Muscle of arm (tissue), 14 donors: ENCODE measurements at places on chromosomes 3 and 15.
A peak's percentile ranks its signal among the peaks of the same experiment; 100 is the strongest.

- no peak for DNase-seq
These were observed 1.2 kb upstream of the FAM81A start for GRCh38 chr15:59436774-59437141.

DNA sequence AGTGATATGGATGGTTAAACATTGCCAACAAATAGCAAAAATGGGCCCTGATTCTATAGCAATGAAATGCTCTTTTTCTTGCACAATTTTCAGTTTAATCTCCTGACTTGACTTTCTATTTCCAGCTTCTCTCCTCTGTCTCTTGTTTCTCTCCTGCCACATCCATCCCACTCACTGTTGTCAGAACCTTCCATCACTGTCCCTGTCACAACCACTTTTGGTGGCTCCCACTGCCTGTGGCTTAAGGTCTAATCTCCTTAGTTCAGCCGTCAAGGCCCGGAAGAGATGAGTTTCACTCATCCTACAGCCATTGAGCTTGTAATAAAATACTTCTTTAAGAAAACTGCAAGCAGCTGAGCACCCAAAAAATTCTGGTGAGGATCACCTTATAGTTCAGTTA is 19.5 kb downstream of the SLC7A14 start:
- DNase-seq: no peak

DNA sequence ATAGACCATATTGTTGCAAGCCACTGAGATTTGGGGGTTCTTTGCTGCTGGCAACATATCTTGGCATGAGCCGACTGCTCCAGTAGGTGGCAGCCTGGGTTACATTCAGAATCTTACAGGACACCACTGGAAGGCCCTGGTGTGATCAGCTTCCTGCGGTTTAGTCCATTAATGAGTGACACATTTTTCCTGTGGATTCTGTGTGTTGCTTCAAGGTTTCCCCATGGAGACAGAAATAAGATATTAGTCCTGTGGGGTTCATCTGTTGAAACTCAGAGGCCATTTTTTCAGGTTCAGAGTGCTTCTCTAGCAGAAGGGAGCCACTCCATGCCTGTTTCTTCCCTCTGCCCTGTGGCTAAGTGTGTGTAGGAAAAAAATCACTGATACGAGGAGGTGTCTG is 116.2 kb downstream of the MFSD1 start:
- peak; percentile 2 for DNase-seq

GRCh38 chr3:39181408-39182335 is 10.7 kb downstream of the XIRP1 start:
- no peak for DNase-seq

GRCh38 chr3:153749070-153749610 is 372.1 kb upstream of the ARHGEF26 start:
- DNase-seq: no peak

DNA sequence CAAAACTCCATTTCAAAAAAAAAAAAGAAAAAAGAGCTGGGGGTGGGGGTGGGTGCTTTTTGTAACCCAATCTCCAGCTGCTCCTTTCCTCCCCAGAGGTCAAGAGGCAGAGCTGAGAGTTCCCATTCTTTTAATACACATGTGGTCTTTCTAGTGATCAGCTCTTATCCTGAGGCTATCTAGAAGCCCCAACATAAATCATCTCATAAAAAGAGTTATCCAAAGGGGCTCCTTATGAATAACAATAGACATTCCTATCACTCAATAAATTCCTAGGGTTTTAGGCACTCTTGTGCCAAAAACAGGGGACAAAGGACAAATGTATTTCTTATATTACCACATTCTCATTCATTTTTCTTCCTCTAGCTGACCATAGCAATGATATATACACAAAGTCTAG is 25.1 kb upstream of the GAP43 start:
- no peak for DNase-seq

DNA sequence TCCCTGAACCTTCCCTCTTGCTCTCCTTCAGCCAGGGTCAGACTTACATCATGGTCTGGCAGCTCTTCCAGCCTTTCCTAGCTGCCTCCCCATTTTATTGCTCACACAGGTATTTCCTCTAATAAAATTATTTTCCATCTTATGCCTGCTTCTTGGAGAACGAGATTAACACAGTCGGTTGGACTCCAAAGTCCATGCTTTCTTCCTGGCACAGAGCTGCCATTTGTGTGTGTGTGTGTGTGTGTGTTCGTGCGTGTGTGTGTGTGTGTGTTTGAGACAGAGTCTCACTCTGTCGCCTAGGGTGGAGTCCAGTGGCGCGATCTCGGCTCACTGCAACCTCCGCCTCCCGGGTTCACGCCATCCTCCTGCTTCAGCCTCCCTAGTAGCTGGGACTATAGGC is 15.5 kb downstream of the FSD2 start:
- no peak for DNase-seq

- DNase-seq: no peak
These were observed 176.6 kb upstream of the NECTIN3 start for GRCh38 chr3:110895054-110895453.

- peak; percentile 69 for DNase-seq
These were observed 59.3 kb upstream of the CHMP2B start for GRCh38 chr3:87167628-87168456.

GRCh38 chr3:175383371-175383770 is 524.2 kb downstream of the NAALADL2 start:
- DNase-seq: no peak

DNA sequence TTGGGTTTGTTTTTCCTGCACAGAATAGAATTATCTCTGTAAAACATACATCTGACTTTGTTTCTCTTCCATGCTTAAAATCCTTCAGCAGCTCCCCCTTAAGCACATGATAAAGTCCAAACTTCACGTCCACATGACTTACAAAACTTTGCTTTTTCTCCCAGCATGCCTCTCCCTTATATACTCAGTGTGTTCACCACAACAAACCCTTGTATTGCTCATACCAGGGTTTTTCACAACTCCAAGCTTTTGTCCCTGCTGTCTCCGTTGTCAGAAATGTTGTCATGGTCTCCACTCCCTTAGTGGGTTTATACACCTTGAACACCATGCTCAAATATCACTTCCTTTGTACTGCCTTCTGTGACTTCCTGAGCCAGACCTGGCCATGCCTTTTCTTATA is 91.1 kb upstream of the MITF start:
- DNase-seq: no peak

GRCh38 chr3:56800130-56800831 is 1.5 kb downstream of the ARHGEF3 start:
- DNase-seq: no peak

- no peak for DNase-seq
These were observed 12.6 kb upstream of the PLCL2 start for GRCh38 chr3:16871915-16872842.

DNA sequence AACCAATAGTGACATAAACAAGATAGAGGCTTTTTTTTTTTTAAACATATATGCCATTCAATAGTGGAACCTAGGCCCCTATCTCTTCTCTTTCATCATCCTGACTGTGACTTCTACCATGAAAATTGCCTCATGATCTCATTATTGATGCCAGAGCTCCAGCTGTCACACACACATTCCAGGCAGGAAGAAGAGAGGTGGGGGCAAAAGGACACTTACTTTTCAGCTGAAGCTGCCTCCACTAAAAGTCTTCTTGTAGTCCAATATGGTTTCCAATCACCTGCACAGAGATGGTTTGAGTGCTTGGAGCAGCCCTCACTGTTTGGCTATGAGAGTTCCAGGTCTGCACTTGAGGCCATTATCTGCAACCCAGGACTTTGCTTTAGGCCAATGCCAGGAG is 45.0 kb downstream of the CLEC3B start:
- no peak for DNase-seq

DNA sequence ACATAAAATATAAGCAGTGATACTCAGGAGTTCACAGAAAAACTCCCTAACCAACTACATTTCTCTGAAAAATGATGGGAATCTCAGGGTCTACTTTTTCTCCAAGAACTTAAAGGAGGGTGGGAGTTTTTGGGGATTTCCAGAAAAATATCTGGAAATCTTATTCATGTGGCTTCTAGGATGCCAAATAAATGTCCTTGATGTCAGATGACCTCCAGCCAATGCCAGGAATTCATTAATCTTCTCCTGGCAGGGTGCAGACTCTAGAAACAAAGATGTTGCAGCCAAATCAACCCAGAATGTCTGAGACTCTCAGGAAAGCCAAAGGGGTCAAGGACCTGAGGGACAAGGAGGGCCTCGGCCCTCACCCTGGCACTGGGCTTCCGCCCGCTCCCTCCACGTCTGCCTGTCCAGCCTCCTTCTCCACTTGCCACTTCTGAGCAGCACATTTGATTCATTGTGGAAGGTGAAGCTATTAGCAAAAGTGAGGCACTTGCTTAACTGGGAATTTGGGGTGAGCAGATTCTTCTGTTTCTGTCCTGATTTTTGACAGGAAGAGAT is 61.9 kb upstream of the HEG1 start:
- no peak for DNase-seq

- DNase-seq: no peak
These were observed 260.1 kb upstream of the ARL6 start for GRCh38 chr3:97504463-97504862.

- DNase-seq: no peak
These were observed 235.3 kb downstream of the CDIN1 start for GRCh38 chr15:36814708-36815107.

- DNase-seq: no peak
These were observed 70.1 kb downstream of the UQCC5 start for GRCh38 chr3:52606373-52607085.

GRCh38 chr15:79853492-79854328 is 43.1 kb downstream of the MTHFS start:
- DNase-seq: peak; percentile 72

GRCh38 chr3:4776399-4776979 is 202.7 kb upstream of the BHLHE40 start:
- no peak for DNase-seq

- no peak for DNase-seq
These were observed 261.5 kb upstream of the LRTM1 start for GRCh38 chr3:55189359-55189801.

DNA sequence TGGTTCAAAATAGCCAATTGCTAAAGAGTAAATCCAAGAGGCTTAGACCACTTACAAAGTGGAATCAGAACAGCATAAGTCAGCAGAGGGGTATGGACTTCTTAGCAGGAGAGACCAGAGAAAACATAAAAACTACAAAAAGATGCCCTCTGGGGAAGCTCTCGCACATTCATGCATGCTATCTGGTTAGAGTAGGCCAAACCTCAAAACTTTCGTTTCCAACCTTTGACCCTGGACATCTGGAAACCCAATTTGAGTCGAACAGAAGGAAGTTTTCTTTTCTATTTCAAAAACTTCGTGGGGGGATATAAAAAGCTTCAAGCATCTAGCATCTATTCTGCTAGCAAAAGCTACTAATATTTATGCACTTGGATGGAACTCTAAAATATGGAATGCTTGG is 523.9 kb upstream of the AGTR1 start:
- DNase-seq: peak; percentile 1

- peak; percentile 14 for DNase-seq
These were observed 1.3 kb downstream of the SECISBP2L start for GRCh38 chr15:49044766-49045606.

- DNase-seq: no peak
These were observed 197.8 kb downstream of the TNIK start for GRCh38 chr3:171262431-171262830.

- DNase-seq: no peak
These were observed 48.9 kb upstream of the FMN1 start for GRCh38 chr15:33243393-33243792.

DNA sequence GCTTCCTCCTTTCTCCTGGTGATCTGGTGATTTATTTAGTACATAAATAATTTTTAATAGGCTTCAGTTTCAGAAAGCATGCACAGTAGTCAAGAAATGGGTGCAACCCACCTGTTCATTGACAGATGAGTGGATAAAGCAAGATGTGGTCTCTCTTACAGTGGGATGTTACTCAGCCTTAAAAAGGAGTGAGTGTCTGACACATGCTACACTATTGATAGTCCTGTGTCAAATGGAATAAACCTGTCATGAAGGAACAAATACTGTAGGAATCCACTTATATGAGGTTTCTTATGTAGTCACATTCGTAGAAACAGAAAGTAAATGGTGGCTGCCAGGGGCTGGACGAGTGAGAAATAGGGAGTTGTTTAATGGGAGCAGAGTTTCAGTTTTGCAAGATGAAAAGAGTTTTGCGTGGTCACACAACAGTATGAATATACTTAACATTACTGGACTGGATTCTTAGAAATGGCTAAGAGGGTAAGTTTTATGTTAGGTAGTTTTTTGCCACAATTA is 56.0 kb upstream of the PPARG start:
- no peak for DNase-seq

- DNase-seq: no peak
These were observed 5.2 kb upstream of the CPLX3 start for GRCh38 chr15:74821091-74821789.

GRCh38 chr15:63457379-63457778 is 47.0 kb upstream of the USP3 start:
- DNase-seq: peak; percentile 49

DNA sequence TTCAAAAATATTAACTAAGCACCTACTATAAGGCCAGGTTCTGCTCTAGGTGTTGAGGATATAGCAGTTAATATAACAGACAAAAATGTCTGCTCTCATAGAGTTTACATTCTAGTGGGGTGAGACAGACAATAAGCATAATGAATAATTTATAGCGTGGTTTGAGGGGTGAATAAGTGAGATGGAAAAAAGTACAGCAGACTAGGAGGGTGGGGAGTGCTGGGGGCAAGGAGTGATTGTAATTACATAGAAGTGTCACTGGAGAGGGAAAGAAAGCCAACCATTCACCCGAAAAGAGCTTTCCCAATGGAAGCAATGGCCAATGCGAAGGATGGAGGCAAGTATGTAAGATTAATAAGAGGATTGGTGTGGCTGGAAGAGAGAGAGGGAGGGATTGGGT is 552.9 kb upstream of the KCNMB2 start:
- DNase-seq: no peak

GRCh38 chr3:167409611-167410010 is 29.5 kb upstream of the ZBBX start:
- DNase-seq: peak; percentile 20

DNA sequence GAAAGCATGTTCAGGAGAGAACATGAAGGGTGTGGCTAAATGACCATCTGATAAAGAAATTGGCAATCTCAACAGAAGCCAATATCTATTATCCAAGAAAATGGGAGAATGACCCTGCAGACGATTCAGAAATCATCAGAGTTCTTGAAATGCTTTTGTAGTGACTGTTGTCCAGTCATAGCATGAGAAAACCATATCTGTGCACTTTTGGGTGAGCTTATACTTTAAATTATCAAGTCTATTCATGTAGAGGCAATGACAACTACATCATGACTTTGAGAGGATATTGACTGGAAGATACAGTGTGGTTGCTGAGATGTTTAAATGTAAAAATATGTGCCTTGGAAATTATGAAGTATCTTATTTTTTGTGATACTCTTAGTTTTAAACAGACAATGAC is 57.6 kb upstream of the AZI2 start:
- DNase-seq: no peak

DNA sequence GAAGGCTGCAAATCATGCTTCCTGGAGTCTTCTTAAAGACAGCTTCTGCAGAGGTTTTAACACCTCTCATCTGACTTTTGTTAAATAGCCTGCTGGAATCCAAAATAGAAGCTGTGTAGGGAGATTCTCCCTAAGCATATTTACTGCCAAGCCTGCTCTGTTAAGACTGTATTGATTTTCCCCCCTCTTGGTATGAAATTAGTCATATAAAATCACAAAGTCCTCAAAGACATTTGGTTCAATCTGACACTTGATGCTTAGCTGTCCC is 94.6 kb downstream of the ITPR1 start:
- DNase-seq: no peak

- no peak for DNase-seq
These were observed 81.5 kb upstream of the SLC2A2 start for GRCh38 chr3:171108066-171108465.

- DNase-seq: no peak
These were observed 180.5 kb downstream of the TAFA4 start for GRCh38 chr3:68751888-68752287.

- no peak for DNase-seq
These were observed 4.6 kb downstream of the PARL start for GRCh38 chr3:183880121-183880520.
